ENCODE measurements at places on chromosomes 5 and 9. TPM values are rescaled to one million over a fixed set of nuclear protein-coding genes. Genes with fewer than 3 reads are reported as not detected.

The ELAVL2 gene
- 34.1 TPM for total RNA-seq

The IL3 gene
- total RNA-seq = not detected

The C9orf50 gene
- total RNA-seq = not detected

The TTLL11 gene
- total RNA-seq = 12.1 TPM

DNA sequence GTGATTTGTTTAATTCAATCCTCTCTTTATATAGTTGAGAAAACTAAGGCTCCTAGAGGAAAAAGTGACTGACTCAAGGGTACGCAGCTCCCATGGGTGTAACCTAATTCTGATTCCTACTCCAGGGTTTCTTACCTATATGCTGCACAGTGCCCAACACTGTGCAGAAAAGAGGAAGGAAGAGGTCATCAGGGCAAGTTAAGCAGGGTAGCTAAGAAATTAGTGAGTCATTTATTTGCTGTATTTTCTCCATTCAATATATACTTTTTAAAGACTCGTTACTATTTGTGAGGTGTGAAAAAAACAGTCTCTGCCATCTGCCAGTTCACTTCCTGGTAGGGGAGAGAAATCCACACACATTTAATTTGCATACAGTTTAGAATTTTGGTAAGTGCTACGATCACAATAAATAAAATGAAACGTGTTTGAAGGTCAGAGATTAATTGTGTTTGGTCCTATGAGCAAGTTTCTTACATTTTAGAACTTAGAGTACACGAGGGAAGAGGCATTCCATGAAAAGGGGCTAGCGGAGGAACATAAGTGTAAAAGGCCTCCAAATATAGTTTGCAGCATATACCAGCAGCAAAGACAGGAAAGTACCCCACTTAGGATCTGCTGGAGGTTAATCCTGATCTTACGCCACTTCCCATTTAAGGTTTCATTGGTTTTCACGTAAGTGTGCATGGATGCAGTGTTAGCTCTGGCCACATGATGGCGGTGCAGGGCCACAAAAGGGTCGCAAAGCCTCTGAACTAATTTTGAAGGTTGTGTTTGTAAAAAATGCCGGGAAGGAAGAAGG lies 59.9 kb upstream of the TLR4 start:
- DNase-seq = peak; percentile 75

- DNase-seq = no peak
Observed at GRCh38 chr9:77803423-77803822, 155.3 kb upstream of the GNA14 start.

GRCh38 chr5:135195270-135195608 lies 161.2 kb upstream of the PITX1 start:
- DNase-seq = no peak

Measured in myocyte (in vitro differentiated cells).